ENCODE measurements at places on chromosomes 2 and 18.

GRCh38 chr2:222646008-222646407 is 9.9 kb downstream of the FARSB start:
- DNase-seq, result no peak

- no peak for DNase-seq
Observed at GRCh38 chr2:74441170-74441689, 507 bp downstream of the RTKN start.

- DNase-seq, result no peak
Observed at GRCh38 chr2:189641002-189641401, 20.3 kb upstream of the ASNSD1 start.

DNA sequence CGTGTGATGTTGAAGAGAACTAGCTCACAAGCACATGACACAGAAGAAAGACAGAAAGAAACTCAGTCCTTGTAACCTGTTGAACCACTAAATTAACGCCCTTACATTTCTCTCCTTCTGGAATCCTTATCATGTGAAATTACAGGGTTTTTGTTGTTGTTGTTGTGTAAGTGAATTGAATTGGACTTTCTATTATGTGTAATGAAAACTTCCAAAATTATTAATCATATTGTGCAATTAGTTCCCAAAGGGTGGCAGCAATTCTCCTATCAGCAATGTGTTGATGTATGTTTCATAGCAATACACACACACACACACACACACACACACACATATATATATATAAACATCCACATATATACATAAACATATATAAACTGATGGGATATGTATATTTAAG is 402.2 kb upstream of the TCF4 start:
- no peak for DNase-seq

DNA sequence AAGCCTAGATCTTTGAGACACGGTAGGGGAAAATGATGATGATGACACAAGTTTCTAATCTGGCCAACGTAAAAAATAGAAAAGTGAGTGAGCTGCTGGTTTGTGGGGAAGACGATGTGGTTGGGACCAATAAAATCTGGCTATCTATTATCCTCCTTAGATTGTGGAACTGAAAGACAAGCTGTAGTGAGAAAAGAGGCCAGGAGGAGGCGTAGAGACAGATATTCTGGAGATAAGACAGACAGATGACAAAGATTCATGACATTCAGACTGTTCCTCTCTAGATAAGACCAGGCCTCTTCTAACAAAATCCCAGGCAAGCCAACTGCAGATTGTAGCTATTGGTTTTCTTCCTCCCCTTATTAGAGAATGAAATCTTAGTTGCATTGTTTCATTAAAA is 376.3 kb upstream of the UBE2E3 start:
- no peak for DNase-seq

DNA sequence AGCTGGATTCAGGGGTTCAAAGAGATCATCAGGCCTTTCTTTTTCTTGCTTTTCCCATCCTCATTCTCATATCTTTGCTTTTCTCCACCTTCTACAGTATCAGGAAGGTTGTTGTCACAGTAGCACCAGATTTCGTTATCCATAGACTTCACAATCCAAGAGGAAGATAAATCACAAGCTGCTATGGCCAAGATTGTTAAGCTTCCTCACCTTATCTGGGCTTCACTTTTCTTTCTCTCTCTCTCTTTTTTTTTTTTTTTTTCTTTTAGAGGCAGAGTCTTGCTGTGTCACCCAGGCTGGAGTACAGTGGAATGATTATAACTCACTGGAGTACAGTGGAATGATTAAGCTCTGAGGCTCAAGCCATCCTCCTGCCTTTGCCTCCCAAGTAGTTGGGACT is 93.5 kb downstream of the TTC27 start:
- DNase-seq, result no peak

GRCh38 chr18:35616664-35617423 is 35.3 kb downstream of the GALNT1 start:
- DNase-seq, result peak; percentile 15

- no peak for DNase-seq
Observed at GRCh38 chr2:11069566-11070185, 85.6 kb upstream of the SLC66A3 start.

DNA sequence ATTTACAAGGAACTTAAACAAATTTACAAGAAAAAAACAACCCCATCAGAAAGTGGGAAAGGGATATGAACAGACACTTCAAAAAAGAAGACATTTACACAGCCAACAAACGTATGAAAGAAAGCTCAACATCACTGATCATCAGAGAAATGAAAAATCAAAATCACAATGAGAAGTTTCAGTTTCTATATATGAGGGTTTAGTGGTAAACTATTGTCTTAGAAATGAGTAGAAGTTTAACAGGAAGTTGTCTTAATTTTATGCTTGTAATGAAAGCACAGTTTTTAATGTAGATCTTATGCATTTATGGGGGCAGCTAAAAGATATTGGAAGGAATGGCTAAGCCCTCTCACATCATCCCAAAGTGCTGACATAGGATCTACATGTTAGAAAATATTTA is 325.4 kb downstream of the ERBB4 start:
- no peak for DNase-seq

- DNase-seq, result no peak
Observed at GRCh38 chr2:25453199-25453905, 111.6 kb upstream of the DNMT3A start.

- no peak for DNase-seq
Observed at GRCh38 chr2:231099918-231100317, 24.9 kb downstream of the HTR2B start.

GRCh38 chr2:153055182-153055581 is 336.8 kb downstream of the ARL6IP6 start:
- no peak for DNase-seq

GRCh38 chr2:64466478-64467085 is 12.6 kb downstream of the LGALSL start:
- DNase-seq, result no peak

GRCh38 chr18:13003466-13003896 is 12.3 kb downstream of the CEP192 start:
- no peak for DNase-seq

DNA sequence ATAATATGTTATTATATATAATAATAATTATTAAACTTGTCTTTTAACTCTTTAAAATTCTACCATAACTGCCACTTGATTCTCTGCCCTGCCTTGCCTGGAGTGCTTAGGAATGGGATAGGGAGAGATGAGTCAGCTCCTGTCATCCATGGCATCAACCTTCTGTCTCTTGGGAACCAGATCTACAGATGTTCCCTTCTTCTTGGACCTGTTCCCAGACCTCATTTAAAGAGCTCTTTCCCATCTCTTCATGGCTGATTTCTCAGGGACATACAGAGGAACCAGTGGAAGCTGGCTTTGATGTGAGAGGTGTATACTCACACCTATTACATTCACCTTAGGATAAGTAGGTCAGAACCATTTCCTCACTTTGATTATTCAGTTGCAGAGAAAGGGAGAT is 155.3 kb upstream of the MYO3B start:
- DNase-seq, result no peak

GRCh38 chr2:218375212-218375611 is 6.9 kb upstream of the SLC11A1 start:
- no peak for DNase-seq

All from T-helper 9 cell (primary cell).